NB4 (cell line): ENCODE measurements at places on chromosomes 7 and 10.

GRCh38 chr7:131072505-131073091 is 255.1 kb upstream of the MKLN1 start:
- DNase-seq = peak; percentile 35

- no peak for DNase-seq
Measured at GRCh38 chr7:84162584-84162983, 32.0 kb downstream of the SEMA3A start.

- DNase-seq = no peak
Measured at GRCh38 chr10:88147000-88147798, 283.8 kb downstream of the PTEN start.

DNA sequence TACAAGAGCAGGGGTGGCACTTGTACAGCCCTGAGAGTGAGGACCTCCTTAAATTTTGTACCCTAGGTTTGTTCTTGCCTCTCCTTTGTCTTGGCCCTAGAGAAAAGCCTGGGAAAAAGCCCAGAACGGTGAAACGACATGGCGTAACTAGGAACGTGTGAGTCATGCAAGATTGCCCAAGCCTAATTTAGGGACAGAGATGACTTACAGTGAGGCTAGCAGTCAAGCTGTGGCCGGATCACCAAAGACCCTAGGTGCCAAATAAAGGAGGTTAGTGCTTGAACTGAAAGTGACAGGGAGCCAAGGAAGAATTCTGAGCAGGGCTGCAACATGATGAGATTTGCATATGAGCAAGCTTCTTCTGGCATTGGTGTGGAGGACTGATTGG is 25.1 kb downstream of the TBXAS1 start:
- peak; percentile 95 for DNase-seq

DNA sequence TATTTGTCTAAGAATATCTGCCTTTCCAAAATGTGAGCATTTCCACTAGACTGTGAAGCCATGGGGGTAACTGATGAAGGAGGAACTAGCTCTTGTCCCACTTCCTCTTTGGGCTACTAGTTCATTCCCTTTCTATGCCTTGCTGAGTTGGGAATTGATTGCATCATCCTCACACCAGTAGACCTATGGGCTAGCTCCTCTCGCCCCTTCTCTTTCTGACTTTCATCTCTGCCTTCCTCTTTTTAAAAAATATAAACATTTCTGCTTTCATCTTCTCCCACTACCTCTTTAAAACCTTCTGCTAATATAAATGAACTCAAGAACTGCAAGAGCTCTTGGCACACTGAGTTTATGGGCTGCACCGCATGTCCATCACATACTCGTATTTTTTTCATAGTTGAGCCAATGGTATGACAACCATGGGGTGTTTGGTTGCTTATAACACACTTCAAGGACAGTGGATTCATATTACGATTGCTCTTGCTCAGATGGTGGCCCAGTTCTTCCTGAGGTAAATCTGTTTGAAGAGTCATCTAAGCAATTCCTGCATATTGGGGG is 182.0 kb downstream of the REEP3 start:
- DNase-seq = peak; percentile 97
